ENCODE measurements at places on chromosomes 16 and 17.

GRCh38 chr17:50421308-50422051 is 4.5 kb upstream of the ACSF2 start:
- DNase-seq = no peak

DNA sequence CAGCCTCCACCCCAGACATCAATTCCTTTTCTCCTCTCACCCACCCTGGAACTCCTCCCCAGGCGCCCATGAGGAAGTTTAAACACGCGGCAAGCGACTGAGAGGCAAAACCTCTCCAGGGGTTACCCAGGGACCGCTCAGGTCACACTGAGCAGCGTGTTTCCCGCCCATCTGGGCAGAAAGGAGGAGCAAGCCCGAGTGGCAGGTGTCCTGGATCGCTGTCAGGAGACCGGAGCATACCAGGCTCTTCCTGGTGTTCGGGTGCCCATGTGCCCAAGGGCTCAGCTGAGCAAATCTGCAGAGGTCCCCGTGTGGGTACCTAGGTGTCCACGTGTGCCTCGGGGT is 491 bp downstream of the SLC25A19 start:
- DNase-seq = no peak

DNA sequence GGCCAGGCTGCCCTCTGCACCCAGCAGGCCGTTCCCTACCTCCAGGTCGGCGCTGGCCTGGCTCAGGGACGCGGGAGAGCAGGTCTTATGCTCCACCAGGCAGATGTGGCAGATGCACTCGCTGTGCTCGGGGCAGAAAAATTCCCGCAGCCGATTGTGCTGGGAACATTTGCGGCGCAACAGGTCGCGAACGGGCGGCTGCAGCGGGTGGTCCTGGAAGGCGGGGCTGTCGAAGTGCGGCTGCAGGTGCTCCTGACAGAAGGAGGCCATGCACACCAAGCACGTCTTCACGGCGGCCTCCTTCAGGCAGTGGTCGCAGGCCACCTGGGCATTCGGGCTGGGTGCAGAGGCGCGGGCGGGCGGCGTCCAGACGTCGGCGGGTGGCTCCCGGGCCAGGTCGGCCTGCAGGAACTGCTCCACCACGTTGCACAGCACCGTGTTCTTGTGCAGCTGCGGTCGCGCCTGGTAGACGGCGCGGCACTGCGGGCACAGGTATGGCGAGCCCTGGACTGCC is 439 bp downstream of the TRIM25 start:
- no peak for DNase-seq

GRCh38 chr17:58661499-58661898 is 30.3 kb downstream of the TEX14 start:
- DNase-seq = no peak

GRCh38 chr16:2152695-2153506 is 2.7 kb upstream of the TRAF7 start:
- no peak for DNase-seq

DNA sequence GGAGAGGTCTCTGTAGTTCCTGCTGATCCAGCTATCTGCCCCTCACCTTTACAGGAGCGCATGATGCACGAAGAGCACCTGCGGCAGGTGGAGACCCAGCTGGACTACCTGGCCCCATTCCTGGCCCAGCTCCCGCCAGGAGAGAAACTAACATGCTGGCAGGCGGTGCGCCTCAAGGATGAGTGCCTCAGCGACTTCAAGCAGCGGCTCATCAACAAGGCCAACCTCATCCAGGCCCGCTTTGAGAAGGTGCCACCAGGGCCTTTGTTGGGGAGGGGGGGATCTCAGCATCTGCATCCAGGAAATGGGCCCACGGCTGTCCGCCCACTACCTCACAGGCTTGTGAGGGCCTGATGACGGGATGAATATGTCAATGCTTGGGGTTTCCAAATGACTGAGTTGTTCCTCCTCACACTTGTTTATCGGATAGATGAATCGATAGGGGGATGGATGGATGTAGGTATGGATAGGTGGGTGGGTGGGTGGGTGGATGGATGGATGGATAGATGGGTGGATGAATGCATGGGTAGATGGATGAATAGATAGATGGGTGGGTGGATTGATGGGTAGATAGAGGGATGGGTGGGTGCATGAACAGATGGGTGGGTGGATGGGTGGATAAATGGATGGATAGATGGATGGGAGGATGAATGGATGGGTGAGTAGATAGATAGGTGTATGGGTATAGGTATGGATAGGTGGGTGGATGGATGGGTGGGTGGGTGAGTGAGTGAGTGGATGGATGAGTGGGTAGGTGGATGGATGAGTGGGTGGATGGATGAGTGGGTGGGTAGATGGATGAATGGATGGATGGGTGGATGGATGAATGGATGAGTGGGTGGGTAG is 7.0 kb upstream of the KATNB1 start:
- no peak for DNase-seq

GRCh38 chr17:74619077-74619673 is 4.4 kb downstream of the CD300E start:
- DNase-seq = no peak

DNA sequence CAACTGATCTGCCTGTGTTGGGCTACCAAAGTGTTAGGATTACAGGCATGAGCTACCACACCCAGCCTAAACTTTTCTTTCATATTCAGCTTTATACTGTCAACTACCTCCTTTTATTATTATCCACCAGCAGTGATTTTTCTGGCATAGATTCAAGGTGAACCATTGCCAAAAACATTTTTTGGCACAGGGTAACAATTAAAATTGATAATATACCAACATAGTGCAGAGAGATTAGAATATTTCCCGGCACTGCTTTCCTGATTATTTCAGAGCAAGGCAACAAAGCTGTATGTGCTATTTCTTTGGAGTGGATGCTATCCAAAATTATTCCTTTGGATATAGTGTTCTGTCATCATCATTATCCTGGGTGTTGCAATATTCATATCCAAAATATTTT is 781.6 kb upstream of the SOX9 start:
- no peak for DNase-seq

DNA sequence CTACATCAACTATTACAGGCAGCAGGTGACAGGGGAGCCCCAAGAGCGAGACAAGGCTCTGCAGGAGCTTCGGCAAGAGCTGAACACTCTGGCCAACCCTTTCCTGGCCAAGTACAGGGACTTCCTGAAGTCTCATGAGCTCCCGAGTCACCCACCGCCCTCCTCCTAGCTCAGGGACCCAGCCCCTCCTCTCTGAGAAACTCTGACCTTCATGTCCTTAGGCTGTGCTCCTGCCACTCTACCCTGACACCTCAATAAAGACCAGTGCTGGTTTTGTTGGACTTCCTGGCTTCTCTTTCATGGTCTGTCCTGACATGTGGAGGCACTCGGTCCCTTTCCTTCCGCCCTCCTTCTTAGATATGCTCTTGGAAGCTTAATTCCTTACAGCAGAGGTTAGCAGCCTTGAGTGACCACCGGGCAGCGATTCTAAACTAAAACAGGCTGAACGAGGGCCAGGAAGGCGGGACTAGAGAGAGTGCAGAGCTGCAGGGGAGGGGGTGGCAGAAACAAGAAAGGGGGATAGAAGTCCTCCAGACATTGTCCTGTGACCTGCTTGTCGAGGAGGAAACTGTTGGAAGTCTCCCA is 915 bp downstream of the AHSP start:
- DNase-seq = no peak

GRCh38 chr16:87970186-87970585 is 19.0 kb downstream of the BANP start:
- no peak for DNase-seq

- DNase-seq = no peak
Measured at GRCh38 chr17:47210105-47210504, 957 bp downstream of the MYL4 start.

DNA sequence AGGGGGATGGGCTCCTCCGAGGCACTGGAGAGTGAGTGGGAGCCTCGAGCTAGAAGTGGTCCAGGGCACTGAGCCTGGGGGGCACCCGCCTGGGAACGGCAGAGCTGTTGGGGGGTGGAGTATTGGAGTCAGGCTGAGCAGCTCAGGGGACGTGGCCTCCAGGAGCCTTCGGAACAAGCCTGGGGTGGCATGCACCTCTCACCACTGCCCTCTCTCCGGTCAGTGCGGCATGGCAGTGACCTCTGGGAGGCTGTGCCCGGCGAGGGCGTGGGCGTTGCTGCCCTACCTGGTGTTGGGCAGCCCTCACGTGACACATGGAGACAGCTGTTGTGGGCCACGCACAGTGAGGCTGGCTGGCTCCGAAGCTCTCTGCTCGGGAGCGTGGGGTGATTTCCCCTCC is 13.9 kb downstream of the PRSS27 start:
- DNase-seq = no peak

DNA sequence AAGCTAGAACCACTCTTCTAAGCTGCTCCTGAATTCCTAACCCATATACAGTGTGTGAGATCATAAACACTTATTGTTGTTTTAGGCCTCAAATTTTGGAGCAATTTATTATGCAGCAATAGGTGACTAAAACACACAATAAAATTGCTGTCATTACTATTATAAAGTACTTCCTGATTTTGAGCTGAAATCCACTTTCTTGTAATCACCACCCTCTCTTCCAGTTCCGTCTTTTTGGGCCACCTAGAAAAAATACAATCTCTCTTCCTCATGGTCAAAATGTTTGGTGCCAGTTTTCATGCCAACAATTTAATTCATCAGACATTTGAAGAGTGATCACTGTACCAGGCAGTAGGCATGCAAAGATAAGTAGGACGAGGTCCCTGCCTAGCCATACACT is 43.3 kb upstream of the NF1 start:
- no peak for DNase-seq

DNA sequence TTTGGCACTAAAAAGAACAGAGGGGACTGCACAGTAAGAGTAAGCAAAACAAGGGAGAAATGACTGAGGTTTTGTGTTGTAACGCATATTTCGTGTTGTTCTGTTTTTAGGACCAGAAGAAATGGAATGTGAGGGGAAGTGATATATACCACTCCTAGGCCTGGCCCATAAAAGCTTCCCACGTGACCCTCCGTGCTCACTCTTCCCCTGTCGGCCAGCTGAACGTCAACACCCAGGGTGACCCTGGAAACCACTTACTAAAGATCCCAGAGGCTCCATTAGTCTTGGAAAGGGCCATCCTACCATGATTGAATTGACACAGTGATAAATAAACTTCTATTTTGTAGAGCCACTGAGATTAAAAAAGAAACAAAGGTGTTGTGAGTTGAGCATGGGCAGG is 79.8 kb downstream of the HELZ start:
- DNase-seq = no peak
